ENCODE measurements at places on chromosomes 2 and 18.

- no peak for DNase-seq
These were observed 37.8 kb downstream of the SH3RF3 start for GRCh38 chr2:109166811-109167210.

GRCh38 chr2:76812156-76812555 is 710.0 kb downstream of the LRRTM4 start:
- DNase-seq, result no peak

GRCh38 chr2:156031121-156031520 is 301.4 kb downstream of the NR4A2 start:
- no peak for DNase-seq

DNA sequence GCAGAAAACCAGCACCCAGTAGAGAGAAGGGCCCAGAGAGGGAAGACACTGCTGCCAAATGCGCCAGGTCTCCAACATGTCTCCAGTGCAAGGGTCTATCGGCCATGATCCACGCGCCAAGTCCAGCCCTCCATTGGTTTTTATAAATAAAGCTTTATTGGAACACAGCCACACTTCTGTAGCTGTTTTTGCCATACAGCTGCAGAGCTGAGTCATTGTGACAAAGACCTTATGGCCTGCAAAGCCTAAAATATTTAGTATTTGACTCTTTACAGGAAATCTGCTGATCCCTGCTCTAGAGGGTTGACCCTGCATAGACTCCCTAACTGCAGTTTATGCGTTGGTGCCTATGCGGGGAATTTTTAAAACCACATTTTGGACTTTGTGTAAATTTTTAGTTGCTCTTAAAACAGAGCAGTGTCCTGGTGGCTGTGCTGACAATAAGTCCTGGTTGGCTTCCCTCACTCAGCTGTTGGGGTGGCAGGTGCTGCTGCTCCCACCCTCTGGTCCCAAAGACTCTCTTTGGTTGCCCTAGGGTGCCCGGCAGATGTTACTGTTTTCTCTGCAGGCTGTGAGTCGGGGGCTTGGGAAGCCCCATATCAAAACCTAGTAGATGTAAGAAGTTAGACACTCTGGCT is 154.9 kb downstream of the CTIF start:
- DNase-seq, result no peak

GRCh38 chr2:159614534-159615366 is 1.6 kb downstream of the BAZ2B start:
- DNase-seq, result peak; percentile 4

DNA sequence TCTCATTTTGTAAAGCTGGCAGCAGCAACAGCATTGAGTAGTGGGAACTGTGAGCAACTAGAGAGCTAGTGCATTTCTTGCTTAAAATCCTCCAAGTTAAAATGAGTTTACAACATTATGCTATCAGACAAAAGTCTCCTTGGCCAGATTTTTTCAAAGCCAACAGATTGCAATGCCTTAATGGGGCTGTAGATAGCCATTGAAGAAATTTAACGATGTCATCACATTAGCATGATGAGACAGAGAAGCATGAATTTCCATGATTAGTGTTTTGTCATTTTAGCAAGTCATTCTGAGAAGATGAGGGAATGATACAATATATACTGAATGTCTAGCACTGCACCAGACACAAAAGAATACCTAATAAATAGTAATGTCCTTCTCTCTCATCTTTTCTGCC is 307.5 kb upstream of the REG3G start:
- DNase-seq, result no peak

Measured in CD4-positive, alpha-beta T cell treated with Interleukin-17A for 1 hour (primary cell).